NCI-H1417 treated with DMSO at 0.1 percent for 48 hours (cell line): ENCODE measurements at places on chromosomes 2 and 18.

DNA sequence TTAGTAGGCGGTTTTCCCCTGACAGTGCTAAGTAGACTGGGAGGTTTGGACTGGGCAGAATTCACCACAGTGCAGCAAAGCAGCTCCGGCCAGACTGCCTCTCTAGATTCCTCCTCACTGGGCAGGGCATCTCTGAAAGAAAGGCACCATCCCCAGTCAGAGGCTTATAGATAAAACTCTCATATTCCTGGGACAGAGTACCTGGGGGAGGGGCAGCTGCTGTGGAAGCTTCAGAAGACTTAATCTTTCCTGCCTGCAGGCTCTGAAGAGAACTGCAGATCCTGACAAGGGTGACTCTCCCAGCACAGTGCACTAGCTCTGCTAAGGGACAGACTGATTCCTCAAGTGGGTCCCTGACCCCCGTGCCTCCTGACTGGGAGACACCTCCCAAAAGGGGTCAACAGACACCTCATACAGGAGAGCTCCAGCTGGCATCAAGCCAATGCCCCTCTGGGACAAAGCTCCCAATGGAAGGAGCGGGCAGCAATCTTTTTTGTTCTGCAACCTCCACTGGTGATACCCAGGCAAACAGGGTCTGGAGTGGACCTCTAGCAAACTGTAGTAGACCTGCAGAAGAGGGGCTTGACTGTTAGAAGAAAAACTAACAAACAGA is 266.8 kb upstream of the CRIM1 start:
- no peak for DNase-seq

- DNase-seq = no peak
Observed at GRCh38 chr18:26271917-26272549, 45.8 kb downstream of the TAF4B start.

- peak; percentile 12 for DNase-seq
Observed at GRCh38 chr2:199378948-199379650, 78.6 kb downstream of the SATB2 start.

GRCh38 chr2:121287956-121288355 is 3.0 kb upstream of the TFCP2L1 start:
- no peak for DNase-seq

- DNase-seq = no peak
Observed at GRCh38 chr2:63300835-63301234, 250.2 kb downstream of the OTX1 start.

GRCh38 chr2:99636144-99637034 is 146.6 kb upstream of the REV1 start:
- DNase-seq = no peak

- no peak for DNase-seq
Observed at GRCh38 chr2:172843266-172843582, 107.6 kb downstream of the RAPGEF4 start.

DNA sequence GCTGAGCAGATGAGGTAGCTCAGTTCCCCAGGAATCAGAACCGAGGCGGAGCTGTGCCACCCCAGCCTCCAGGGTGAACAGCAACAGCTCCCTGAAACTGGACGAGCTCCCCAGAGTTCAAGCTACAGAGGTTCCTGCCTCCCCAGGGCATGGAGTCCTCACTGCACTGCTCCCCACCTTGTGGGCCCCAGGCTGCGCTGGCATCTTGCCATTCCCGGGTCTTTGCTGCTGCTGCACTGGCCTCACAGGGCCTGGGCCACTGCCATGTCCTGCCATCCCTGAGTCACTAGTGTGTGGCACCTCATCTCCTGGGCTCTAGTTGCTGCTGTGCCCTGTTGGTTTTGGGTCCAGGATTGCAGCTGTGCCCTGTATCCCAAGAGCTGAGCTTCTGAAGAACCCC is 166.9 kb downstream of the SNTG2 start:
- DNase-seq = no peak

- DNase-seq = no peak
Observed at GRCh38 chr2:134372611-134373131, 118.8 kb downstream of the MGAT5 start.

GRCh38 chr2:32858713-32859112 is 88.0 kb upstream of the LTBP1 start:
- no peak for DNase-seq

DNA sequence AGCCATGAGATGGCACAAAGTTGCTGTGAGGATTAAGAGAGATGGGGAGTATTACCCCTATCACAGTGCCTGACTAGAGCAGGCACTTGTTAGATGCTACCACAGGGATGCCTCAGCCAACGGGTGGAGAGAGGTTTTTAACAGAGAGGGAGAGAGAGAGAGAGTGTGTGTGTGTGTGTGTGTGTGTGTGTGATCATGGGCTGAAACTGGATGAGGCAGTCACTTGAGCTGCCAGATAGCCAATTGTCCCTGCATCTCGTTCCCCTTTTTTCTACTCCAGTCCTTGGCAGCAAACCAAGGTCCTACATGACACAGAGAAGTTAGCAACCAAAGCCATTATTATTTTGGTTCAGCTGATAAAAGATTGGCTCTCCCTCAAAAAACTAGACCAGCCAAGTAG is 3.0 kb downstream of the CD8A start:
- DNase-seq = no peak

DNA sequence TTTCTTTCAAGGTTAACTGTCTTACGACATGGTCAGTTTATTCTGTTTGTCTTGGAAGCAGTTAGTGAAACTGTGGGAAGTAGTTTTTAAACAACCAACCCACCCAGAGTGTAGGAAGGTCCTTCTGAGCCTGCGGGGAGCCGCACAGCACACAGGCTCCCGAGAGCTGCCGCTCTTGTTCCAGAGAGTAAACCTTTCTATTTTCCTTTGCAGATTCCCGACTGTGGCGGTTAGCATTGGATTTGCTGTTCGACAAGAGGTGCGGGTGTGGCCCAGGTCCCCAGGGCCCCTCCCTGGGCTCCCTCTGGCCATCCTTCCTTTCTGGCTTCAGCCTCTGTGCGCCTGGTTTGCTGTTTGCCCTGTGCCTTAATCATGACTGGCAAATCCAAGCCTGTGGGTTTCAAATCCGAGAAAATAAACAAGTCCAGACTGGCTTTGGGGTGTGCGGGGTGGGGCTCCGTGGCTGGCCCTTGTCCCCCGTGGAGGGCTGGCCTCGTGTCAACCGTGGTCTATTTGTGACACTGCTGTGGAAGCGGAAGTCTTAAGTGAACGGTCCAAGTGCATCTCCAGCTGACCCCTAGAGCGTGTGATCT is 30.7 kb downstream of the IMPA2 start:
- DNase-seq = no peak

- peak; percentile 72 for DNase-seq
Observed at GRCh38 chr2:235050980-235051351, 99.1 kb downstream of the SH3BP4 start.

- no peak for DNase-seq
Observed at GRCh38 chr2:37858400-37858711, 66.7 kb upstream of the RMDN2 start.

DNA sequence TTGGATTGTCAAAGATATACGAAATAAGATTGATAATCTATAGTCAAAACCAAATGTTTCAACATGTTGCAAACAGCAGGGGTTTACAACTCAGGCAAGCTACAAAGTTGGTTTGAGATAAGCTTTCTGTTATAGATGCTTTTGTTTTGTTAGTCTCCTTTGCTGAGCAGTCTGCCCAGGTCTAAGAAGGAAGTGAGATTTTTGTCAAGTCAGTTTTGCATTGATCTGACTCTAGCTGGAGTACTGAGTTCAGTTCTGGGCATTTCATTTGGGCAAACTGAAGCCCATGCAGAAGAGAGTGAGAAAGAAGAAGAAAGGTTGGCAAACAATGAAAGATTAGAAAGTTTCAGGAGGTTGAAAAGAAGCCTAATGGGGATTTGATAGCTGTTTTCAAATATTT is 983.0 kb upstream of the SLC39A10 start:
- no peak for DNase-seq

DNA sequence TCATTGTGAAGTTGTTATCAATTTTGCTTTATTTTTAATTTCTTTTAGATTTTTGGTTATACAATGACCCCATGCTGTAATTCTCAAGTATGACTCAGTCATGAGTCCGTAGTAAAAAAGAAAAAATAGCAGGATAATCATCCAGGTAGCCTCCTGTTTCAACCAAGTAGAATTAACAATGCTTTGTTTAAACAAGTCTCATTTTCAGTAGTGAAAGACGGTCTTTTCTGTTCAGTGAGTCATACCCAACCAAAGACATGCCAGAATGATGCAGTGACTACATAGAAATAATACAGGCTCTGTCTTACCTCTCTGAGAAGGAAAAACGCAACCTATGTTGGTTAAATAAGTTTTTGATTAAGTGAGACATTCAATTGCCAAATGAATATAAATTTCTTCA is 67.8 kb upstream of the DSC1 start:
- no peak for DNase-seq

DNA sequence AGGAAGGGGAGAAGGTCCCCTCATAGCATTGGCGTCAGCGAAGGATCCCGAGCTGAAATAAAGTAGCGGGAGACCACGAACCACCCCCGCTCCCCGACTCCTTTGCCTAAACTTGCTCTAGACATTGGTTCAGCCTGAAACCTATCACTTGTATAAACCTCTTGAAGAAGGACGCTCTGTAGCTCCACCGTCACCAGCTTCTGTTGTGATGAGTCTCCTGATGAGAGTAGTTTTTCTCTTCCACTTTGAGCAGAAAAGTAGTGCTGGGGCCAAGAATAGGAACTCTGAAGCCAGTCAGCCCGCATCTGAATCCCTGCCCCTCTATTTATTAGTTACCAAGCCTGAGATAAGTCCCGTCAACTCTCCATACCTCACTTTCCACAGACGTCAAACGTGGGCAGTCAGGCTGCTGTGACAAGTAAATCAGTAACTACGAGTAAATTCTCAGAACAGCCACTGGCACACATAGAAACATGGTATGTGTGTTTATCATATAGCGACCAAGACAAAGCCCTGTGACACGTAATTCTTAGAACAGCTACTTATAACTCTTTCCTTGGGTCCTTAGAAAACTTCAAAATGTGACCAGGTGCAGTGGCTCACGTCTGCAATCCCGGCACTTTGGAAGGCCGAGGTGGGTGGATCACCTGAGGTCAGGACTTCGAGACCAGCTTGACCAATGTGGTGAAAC is 61.7 kb downstream of the CD226 start:
- no peak for DNase-seq

GRCh38 chr2:156512451-156512850 is 76.3 kb downstream of the GPD2 start:
- no peak for DNase-seq

GRCh38 chr2:167987558-167987957 is 259.8 kb downstream of the STK39 start:
- DNase-seq = no peak

DNA sequence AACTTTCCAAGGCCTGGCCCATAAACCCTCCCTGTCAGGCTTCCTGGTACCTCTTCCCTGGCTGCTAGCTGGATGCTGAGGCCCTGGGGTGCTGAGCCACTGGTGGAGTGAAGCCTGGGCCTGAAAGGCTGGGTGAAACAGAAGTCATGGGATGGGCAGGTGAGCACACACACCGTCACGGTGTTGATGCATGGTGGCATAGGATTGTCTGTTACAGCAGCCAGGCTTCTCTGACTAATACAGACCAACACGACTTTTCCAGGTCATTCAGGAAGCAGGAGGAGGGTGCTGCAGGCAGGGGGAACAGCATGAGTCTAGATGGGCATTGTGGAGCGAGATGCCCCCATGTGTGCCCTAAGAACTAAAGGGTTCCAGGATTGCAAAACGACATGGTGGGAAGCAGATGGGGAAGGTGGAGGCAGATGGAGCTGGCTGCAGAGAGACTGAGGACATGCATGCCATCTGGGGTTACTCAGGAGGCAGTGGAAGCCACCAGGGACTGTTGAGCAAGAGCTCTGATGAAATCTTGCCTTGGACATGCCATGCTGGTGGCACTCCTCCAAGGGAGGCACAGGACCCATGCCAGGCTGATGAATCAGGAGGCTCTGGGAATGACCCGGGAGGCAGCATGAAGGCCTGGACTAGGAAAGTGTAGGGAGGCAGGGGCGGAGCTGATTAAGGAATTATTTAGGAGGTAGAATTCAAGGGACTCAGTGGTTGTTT is 480.9 kb downstream of the TSN start:
- DNase-seq = no peak

DNA sequence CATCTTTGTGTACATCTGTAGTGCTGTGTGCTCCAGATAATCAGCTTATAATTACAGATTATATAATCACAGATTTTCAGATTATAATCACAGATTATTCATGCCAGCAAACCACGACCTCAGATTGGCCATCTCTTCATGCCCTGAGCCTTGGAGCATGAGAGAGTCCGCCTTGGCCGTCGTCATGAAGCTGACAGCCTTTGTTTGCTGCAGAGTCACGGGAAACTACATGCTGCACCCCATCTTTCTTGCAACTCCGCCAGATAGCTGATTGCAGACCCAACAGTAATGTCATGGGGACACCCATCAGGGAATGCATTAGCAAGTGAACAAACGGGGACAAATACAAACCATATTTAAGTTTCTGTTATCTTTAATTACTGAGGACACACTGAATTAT is 7.3 kb downstream of the TMEM178A start:
- DNase-seq = no peak
